ENCODE measurements at places on chromosomes 3 and 15.

- no peak for DNase-seq
Measured at GRCh38 chr3:193879864-193880242, 256.1 kb upstream of the HES1 start.

GRCh38 chr15:66108483-66109265, 144.9 kb downstream of the MEGF11 start:
- peak; percentile 84 for DNase-seq

GRCh38 chr3:150960708-150961684, 11.5 kb downstream of the CLRN1 start:
- DNase-seq, result no peak

DNA sequence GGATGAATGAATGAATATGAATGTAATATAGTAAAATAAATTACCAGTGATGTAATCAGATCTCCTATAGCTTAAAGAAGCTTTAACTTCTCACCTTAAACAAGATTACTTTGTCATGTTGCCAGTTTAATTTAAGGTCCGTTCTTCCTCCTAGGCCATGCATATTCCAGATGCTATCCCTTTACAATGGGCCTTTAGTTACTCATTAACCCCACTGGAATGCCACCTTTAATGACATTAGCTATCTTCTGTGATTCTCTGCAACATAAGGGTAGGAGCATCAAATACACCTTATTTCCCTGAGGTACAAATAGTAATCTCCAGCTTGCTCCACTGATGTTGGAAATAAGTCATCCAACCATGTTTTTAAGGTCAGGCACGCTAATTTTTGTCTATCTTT, 63.0 kb upstream of the TIMP4 start:
- DNase-seq, result no peak

- no peak for DNase-seq
Measured at GRCh38 chr15:99130765-99131440, 26.0 kb downstream of the SYNM start.

DNA sequence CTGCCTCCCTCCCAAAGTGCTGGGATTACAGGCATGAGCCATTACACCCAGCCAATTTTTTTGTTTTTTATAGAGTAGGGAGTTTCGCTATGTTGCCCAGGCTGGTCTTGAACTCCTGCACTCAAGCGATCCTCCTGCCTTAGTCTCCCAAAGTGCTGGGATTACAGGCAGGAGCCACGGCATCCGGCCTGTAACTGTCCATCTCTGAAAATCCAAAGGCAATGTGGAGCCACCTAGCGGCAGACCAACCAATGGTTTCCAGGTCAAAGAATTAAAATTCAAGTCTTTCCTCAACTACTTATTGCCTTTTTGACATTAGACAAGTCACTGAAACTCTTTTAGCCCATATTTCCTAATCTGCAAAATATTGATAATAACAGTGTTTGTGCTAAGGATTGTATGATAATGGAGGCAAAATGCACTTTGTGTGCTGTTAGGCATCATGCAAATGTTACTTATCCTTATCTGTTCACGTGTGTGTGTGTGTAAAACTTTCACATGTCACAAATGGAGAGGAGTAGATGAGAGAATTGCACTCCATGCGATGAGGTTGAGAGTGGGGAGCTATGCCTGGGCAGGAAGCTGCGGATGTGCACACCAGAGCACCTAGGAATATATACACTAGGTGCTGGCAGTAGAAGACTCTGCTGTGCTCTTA, 48.7 kb downstream of the COL8A1 start:
- DNase-seq, result peak; percentile 19

- peak; percentile 0 for DNase-seq
Measured at GRCh38 chr15:25508369-25509002, 69.7 kb upstream of the UBE3A start.

GRCh38 chr15:38708672-38709180, 144.1 kb upstream of the RASGRP1 start:
- no peak for DNase-seq

GRCh38 chr3:43394041-43394554, 107.8 kb downstream of the SNRK start:
- no peak for DNase-seq

- no peak for DNase-seq
Measured at GRCh38 chr3:65919826-65920225, 118.9 kb downstream of the MAGI1 start.

GRCh38 chr3:15451216-15452113, 24.1 kb downstream of the EAF1 start:
- DNase-seq, result no peak

DNA sequence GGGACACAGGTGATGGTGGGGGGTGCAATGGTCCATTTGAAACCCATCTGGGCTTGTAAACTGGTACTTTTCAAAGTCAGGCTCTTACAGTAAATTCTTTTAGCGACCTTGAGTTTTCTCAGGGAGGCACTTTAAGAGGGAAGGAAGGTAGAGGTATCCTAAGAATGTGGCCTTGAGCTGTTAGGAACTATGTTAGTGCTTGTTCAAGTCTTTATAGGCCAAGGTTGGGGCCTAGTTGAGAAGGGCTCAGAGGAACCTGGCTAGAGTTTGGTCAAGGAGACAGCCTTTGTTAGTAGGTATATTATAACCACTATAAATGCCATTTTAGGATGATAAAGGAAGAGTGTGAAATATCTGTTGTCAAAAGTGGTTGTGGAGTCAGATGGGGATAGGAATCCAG, 9.2 kb upstream of the CCK start:
- DNase-seq, result no peak

GRCh38 chr3:160885791-160886286, 129.8 kb downstream of the PPM1L start:
- DNase-seq, result no peak
